Pulmonary artery endothelial cell (primary cell): ENCODE measurements at places on chromosomes 7 and 10. TPM values are rescaled to one million over a fixed set of nuclear protein-coding genes. Genes with fewer than 3 reads are reported as not detected.

The PPA1 gene
- total RNA-seq = 295 and 309 TPM in 2 replicates

The ZC3HAV1L gene
- 13.5 and 13.6 TPM in 2 replicates for total RNA-seq

The ZNF727 gene
- total RNA-seq = not detected in 2 replicates

The KIF11 gene
- total RNA-seq = 21.3 and 35.3 TPM in 2 replicates

The LRRC17 gene
- 12.7 and 24.5 TPM in 2 replicates for total RNA-seq

The CCDC172 gene
- total RNA-seq = not detected in 2 replicates

The SPDYE16 gene
- 0.28 TPM in 1 of 2 replicates, not detected in the other for total RNA-seq

The WNT8B gene
- not detected in 2 replicates for total RNA-seq
